ENCODE measurements at places on chromosomes 4 and X.

- no peak for DNase-seq
These were observed 1061.8 kb upstream of the GRIA3 start for GRCh38 chrX:122122274-122122673.

- no peak for DNase-seq
These were observed 61.9 kb downstream of the HOPX start for GRCh38 chr4:56619160-56619559.

DNA sequence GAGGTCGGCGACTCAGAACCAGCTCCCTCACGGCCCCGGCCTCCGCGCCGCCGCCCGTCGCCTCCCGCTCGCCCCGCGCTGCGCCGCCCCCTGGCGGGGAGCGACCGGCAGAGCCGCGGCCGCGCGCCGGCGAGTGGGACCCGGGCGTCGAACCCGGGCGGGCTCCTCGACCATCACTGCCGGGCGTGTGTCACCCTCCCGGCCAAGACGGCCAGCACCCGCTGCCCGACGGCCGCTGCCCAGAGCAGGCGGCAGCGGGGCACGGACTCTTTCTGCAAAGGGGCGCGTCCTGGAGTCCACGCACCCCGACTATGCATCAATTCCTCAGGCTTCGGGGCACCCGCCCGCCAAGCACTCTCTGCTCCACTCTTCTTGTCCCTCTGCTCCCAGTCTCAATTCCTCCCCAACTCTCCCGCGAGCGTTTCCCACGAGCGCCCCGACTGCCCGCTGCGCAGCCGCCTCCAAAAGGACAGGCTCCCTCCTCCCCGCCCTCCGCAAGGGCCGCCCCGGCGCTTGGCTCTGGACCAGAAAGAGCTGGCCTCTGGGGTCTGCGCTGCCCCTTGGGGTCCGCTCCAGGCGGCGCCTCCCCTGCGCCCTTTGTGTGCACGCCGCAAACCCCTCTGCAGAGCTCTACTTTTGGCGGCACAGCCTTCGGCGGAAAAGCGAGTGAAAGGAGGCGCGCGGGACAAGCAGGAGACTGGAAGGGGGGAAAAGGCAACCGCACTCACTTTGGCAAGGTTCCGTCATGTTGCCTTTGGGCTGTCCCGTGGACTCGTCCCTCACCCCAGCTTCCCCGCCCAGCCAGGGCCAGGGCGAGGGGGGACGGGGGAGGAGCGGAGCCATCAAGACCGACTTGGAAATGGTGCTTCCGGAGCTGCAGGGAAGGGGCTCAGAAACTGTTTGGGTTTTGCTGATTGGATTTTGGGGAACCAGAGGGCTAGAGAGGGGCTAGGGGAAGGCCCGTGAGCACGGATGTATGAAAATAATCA lies 1.0 kb downstream of the PDE5A start:
- peak; percentile 39 for DNase-seq

DNA sequence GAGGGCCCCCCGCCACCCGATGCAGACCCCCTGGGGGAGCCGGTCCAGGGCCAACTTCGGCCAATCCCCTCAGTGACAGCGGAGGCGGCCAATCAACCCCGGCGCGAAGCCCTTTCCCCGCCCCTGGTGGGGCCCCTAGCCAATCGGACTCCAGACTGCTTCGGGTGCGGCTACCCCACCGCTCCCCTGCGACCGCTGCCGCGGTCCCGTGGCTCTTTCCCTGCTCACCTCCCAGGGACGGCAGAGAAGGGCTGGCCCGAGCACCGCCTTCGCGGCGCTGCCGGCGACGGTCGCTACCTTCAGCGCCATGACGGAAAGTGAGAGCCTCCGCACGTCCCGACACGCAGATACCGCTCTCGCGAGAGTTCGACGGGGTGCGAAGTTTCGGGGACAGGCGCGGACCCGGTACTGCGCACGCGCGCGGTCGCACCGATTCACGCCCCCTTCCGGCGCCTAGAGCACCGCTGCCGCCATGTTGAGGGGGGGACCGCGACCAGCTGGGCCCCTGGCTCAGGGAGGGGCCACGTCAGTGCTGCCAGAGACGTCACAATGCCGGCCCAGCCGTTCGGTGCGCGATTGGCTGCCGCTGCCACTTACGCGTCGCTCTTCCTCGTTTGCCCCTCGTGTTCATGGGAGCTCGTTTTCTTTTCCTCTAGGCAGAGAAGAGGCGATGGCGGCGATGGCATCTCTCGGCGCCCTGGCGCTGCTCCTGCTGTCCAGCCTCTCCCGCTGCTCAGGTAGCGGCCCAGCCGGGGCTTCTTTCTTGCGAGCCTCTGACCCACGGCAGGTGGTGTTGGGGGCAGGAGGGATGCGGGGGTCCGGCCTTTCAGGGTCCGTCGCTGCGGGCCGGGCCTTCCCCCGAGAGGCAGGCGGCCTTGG lies at the start of the genes IDH3G and SSR4:
Gene IDH3G (minus strand): TSS at position 358 of the 879 bp plus-strand sequence. CDS start 49 bp downstream, at position 309.
Gene SSR4 (plus strand): TSS at position 651 of the 879 bp plus-strand sequence. CDS start 20 bp downstream, at position 671.
- DNase-seq: peak; percentile 77

DNA sequence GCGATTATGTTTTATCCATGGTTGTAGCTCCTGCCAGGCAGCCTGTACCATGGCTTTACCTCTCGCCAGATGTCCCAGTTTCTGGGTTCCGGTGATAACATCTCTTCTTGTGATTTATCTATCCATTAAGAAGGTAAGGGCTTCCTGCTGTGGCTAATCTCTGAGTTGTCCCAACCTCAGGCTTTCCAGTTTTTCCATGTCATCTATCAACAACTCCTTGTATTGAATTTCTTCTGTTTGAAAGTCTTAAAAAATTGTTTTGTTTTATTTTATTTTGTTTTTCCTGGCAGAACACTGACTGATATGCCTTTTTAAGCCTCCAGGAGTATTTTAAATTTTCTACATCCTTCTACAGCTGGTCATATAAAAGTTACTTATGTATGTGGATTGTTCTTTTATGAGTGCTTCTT lies 241.9 kb downstream of the ANTXR2 start:
- DNase-seq: no peak

- no peak for DNase-seq
These were observed 330.1 kb upstream of the DKK2 start for GRCh38 chr4:107366016-107366735.

GRCh38 chr4:126192506-126192905 lies 877.8 kb downstream of the FAT4 start:
- no peak for DNase-seq

- DNase-seq: no peak
These were observed 128.7 kb downstream of the FHIP1A start for GRCh38 chr4:151537687-151538086.

DNA sequence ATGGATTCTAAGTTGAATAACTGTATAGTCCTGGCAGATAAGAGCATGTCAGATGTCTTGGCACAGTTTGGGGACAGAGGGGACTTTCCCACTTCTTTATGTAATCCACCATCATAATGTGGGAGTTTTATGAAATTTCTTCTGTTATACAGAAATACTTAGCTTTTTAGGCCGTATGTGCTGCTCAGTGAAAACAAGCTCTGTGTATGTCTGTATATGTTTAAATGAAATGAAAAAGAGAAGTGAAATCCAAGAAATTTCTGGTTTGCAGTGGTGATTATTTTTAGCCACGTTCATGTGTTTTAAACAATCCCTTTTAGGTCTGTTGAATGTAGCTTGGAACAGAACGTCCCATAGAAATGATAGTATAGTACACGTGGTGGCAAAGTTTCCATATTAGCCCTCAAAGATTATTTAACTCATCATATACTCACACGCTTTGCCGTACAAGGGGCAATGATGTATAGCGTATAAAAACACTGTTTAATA lies 41.0 kb downstream of the GAB1 start:
- no peak for DNase-seq

DNA sequence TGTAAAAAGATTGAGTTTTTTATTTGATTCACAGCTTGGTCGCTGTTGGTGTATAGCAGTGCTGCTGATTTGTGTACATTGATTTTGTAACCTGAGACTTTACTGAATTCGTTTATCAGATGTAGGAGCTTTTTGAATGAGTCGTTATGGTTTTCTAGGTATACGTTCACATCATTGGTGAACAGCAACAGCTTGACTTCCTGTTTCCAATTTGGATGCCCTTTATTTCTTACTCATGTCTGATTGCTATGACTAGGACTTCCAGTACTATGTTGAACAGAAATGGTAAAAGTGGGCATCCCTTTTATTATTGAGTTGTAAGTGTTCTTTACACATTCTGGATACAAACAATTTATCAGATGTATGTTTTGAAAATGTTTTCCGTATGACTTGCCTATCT lies 76.0 kb downstream of the ADGRG4 start:
- DNase-seq: no peak

DNA sequence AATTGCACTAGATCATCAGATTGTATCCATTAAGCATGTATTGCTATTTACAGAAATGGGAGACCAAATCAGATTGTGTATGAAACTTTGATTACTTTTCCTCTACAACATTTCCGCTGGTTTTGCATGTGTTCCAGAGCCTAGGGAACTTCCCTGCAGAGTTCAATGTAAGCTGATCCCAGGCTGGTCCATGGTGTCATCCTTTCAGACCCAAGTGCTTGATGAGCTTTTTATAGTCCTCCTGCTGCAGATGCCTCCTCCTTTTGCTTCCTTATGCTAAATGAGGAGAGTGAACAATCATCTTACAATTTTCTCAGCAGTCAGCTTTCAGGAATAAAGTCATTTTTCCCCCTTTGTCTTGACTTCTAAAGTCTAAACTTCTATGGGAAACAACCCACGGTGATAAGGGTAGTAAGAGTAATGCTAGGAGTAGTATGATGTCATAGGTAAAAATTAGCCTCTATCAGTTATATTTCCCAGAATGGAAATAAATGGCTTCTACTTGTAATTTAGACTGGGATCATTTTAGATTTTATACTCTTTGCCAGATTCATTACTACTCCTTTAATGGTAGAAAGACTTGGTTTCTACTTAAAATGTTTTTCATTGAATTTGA lies 55.1 kb upstream of the SLC4A4 start:
- DNase-seq: no peak

DNA sequence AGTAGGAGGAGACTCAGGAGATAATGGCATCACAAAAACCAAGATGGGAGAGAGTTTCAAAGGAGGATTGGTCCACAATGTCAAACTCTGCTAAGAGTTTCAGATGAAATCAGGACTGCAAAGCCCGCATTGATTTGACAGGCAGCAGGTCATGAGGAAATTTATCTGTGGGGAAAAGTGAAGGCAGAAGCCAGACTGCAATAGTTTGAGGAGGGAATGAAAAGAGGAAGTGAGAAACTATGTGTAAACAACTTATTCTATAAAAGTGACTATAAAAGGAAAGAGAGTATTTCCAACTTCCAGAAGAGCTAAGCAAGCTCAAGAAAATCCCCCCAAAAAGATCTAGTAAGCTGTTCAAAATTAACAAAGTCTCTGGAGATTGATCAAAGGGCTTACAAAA lies 66.3 kb upstream of the DGKK start:
- DNase-seq: no peak

DNA sequence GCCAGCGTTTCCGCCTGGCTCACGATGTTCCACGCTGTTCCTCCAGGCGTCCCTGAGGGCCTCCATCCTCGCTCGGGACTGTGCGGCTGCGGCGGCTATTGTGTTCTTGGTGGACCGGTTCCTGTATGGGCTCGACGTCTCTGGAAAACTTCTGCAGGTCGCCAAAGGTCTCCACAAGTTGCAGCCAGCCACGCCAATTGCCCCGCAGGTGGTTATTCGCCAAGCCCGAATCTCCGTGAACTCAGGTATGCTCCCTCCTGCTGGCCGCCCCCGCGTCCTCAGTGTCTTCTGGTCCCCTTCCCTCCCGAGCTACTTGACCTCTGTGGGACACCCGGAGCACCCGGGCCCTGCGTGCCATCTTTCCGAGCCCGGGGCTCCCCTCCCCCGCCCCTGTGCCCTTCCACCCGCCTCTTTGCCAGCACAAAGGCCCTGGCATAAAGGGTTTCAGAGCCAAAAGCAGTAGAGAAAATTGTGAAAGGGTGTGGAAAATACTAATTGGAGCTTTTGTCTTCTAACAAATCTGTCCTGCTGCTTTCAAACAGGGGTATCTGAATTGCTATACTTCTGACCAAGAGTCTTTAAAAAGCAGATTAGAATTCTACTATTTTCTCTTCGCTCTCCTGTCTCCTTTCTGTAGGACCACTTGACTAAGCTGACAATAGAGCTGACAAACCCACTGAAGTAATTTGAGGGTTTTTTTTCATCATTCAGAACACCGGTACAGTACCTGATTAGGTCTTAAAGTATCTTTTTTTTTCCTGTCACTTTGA lies 104.0 kb downstream of the NEUROG2 start:
- no peak for DNase-seq

DNA sequence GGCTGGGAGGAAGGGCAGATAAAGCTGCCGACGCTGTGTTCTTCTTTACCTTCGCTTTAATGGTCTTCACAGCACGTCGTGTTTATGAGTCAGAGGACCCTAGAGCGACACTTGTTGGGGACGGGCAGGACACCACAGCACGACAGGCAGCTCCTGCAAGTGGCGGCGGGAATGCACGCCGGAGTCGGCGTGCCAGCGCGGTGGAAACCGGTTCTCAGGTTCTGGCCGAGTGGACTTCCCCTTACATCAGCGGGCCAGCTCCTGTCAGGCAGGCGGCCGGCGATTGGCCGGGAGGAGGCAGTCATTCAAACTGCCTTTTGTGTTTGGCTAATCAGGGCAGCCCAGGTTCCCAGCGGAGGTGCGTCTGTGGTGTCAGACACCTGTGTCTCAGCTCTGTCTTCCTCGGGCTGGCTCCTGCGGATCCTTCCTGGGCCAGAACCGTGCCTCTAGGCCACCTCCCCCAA lies 150.9 kb downstream of the SHROOM3 start:
- no peak for DNase-seq

- no peak for DNase-seq
These were observed 15.0 kb downstream of the G6PD start for GRCh38 chrX:154531626-154532025.

GRCh38 chr4:80173401-80173800 lies 23.9 kb upstream of the PRDM8 start:
- DNase-seq: no peak

DNA sequence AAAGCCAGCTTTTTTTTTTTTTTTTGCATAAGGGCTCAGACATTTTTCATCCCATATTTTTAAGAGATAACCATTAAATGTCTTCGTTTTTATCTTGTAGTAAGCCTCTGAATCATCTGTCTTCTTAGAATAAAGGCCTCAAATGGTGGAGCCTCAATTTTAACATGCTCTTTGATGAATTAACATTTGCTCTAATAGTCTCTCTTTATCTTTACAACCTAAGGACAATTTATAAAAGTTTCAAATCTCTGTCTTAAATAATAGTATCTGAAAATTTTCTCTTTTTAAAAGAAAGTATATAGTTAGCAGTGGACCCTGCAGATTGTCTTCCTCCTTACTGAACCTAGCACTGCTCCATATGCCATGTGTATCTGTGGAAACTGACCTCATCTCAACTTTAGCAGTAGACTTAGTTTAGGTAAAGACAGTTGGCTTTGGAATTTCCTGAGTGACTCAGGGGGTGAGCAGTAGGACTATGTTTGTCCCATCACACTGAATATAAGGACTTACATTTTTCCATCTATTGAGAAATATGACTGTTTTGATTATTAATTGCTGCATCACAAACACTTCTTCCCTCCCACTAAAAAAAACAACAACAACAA lies 1658.0 kb downstream of the STIM2 start:
- no peak for DNase-seq

- no peak for DNase-seq
These were observed 7.8 kb downstream of the GUCY1B1 start for GRCh38 chr4:155766622-155767021.

- no peak for DNase-seq
These were observed 99.6 kb upstream of the SHOX start for GRCh38 chrX:530726-531610.

- no peak for DNase-seq
These were observed 391.8 kb upstream of the CPXCR1 start for GRCh38 chrX:88355252-88355651.
